ENCODE measurements at places on chromosomes 3 and 15. TPM values are rescaled to one million over a fixed set of nuclear protein-coding genes. Genes with fewer than 3 reads are reported as not detected.

DNA sequence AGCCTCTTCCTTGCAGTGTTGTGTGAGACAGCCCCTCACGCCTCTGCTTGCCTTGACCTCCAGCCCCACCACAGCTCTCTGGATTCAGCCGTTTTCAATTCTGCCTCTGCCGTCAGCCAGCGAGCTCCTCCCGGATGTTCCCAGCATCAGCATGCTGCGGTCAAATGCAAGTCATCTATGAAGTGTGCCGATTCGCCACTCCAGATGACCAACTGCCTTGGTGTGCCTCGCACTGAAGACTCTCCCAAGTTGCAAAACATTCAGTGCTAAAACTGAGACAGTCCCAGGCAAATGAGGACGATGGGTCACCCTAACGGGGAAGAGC is 30.6 kb upstream of the RASA2 start:
- DNase-seq, result no peak

GRCh38 chr3:171783086-171783485 is 27.2 kb downstream of the PLD1 start:
- DNase-seq, result no peak

- DNase-seq, result peak; percentile 62
These were observed 30.3 kb downstream of the CDC25A start for GRCh38 chr3:48157950-48158376.

DNA sequence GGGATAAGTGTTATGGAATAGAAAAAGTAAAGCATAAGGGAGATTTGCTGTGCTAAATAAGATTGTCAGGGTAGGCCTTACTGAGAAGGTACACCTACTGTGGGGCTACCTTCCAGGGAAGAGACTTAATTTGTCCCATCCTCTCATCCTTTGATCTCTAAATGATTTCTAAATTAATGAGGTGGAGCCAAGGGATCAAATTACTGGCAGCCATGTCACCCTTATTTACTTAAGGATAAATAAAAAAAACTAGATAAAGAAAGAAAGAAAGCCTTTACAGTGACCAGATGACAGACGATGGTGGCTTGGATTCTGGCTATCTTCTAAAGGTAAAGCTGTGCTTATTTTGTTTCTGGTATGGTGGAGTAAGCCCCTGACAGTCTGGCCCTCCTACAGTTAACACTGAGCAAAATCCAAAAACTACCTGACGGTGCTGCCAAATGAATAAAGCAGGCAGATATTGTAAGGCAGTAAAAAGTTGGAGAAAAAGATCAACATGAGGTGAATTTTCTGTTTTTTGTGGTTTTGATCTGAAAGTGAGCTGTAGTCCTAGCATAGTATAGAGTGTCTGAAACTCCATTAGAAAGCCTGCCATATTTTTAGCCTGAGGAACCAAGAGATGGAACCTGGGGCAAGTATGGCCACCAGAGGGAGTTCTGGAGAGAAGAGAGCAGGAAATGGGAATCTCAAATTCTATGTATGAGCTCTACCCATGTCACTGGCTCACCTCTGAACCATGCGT is 285.1 kb upstream of the MANF start:
- DNase-seq, result peak; percentile 14

- DNase-seq, result no peak
These were observed 7.3 kb downstream of the SSR3 start for GRCh38 chr3:156547637-156548036.

The GPR62 gene
- total RNA-seq, result not detected

DNA sequence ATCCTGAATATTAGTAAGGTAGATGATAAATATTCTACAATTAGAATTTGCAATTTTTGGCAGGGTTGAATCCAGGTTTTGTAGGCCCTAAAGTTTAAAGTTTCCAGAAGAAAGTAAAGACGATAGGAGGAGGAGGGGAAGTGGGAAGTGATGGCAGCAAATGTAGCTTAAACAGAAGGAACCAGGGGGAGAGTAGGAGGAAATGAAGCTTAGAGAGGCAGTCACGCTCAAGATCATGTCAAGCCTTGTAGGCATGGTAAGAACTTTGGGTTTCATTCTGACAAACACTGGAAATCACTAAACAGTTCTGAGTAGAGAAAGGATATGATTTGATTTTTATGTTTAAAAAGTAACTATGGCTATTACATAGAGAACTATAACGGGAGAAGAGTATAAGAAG is 63.9 kb downstream of the NR2E3 start:
- no peak for DNase-seq

DNA sequence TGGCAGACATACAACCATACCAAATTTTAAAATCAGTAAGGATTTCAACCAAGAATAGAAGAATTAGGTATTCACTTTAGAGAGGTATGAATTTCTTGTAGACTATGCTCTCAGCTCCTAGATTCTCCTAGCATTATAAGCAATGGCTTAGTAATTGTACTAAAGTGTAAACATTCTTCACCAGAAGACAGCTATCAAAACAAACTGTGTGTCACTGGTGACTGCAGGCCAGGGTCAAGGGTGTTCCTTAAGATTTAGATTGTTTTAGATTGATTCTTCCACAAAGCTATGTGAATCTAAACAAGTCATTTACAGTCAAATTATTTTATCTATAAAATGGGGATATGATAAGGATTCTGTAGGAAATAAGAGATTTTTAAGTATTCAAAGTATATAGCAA is 23.1 kb upstream of the GP5 start:
- DNase-seq, result no peak

The MAGEL2 gene
- total RNA-seq, result not detected

GRCh38 chr3:182810574-182811268 is 17.4 kb downstream of the ATP11B start:
- no peak for DNase-seq

GRCh38 chr3:24722087-24722486 is 227.4 kb upstream of the THRB start:
- DNase-seq, result no peak

GRCh38 chr3:58260261-58260731 is 22.7 kb downstream of the ABHD6 start:
- no peak for DNase-seq

- DNase-seq, result no peak
These were observed 172.8 kb downstream of the PEAK1 start for GRCh38 chr15:77247116-77247515.

- no peak for DNase-seq
These were observed 333.4 kb downstream of the SLC9A9 start for GRCh38 chr3:143514874-143515273.

DNA sequence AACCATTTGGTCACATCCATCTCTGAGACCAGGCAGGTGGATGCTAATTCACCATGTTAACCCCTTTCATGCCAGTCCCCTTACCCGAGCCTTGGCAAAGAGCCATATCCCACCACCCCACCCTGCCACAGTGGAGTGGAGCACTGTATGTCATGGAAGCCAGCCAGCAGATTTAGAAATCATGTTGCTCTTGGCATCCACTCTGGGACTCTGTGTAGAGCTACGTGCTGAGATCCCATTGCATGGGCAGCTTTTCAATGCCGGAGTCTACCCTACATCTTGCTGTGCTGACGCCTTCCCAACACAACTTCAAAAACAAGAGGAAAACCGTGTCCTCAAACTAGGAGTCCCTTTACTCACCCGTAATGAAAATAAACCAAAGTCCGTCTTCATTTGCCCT is 131.0 kb downstream of the NTRK3 start:
- no peak for DNase-seq

The LRRC49 gene
- total RNA-seq, result not detected

The GOLGA8K gene
- 0.77 TPM for total RNA-seq

The CPLX3 gene
- 0.19 TPM for total RNA-seq

DNA sequence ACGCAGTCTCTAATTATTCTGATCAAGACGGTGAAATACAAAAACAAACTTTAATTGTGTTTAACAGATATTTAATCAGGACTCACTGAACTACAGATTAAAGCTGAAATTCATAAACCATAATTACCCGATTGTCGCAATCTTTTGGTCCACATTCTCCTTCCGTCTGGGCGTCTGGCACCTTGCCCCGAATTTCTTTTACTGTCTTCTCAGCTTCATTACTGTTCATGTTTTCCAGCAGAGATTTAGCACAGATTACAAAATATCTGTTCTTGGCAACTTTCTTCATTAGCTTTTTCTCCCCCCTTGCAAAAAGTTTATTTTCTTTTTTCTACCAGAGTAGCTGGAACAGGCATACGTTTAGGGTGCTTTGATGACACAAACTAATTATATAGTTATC is 271.4 kb downstream of the TIGIT start:
- DNase-seq, result no peak

- DNase-seq, result no peak
These were observed 301.5 kb downstream of the PYDC2 start for GRCh38 chr3:191762323-191762960.

- DNase-seq, result no peak
These were observed 142.3 kb downstream of the CHST2 start for GRCh38 chr3:143261848-143262247.

GRCh38 chr15:40343512-40343911 is 2.8 kb upstream of the CCDC9B start:
- no peak for DNase-seq

GRCh38 chr15:66461917-66462316 is 35.6 kb downstream of the SNAPC5 start:
- DNase-seq, result no peak

DNA sequence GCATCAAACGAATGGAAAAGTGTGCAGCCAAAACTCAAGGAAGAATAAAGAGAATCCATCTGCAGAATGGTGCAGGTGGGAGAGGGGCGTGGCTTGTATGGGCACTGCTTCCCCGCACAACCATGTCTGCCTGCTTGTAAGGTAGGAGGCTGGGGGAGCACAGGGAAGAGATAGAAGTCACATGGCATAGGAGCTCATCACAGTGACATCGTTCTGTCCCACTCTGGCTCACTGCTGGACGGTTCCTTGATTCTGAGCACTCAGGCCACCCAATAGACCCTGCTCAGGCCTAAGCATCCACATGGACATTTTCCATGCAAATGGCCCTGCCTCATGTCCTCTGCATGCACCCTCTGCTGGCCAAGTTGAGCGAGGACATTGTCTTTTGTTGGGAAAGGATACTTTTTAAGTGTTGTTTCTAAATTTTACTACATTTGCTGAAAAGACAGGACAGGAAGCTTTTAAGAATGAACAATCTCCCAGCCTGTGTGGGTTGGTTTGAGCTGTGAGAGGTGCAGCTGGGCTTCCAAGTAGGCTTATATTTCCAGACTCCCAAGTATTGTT is 3.1 kb downstream of the MYLK start:
- DNase-seq, result no peak

DNA sequence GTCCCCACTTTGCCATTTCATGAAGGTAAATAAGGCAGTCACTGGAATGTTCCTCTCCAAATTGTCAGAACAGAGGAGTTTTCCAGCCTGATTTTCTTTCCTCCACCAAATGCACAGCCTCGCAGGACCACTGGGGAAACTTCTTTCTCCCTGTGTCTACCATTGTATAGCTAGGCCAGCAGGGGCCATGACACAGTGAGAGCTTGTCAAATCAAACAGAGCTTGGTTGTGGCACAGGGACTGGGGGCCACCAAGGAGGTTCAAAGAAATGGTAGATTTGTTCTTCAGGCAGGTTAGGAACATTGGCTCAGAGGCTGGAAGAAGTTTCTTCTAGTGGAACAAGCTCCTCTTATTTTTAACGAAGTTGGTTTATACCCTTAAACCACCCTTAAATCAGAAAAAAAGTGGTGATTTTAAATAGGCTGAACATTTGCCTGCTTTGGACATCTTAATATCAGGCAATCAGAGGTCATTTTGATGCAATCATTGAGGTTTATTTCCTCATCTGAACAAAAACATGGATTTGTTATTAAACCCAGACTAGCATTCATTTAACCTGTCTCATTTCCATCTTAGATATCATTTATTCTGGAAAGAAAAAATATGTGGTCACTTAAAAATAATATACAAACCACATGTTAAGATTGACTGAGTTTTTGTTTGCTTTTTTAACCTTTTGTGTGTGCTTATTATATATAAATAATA is 105.6 kb downstream of the GTPBP8 start:
- no peak for DNase-seq

The PRKCD gene
- total RNA-seq, result 19.9 TPM

The ALAS1 gene
- total RNA-seq, result 47.5 TPM

DNA sequence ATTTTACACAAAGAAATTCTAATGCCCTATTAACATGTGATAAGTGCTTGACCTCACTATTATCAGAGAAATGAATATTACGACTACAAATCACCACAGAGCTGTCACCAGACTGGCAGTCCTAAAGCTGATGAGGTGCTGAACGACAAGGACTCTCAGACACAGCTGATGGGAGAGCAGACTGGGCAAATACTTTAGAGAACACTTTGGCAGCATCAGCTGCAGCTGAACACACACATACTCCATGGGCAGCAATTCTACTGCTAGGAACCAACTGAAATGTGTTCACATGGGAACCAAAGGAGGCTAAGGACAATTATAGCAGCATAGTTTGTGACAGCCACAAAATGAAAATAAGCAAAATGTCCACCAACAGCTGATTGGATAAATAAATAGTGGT is 45.5 kb downstream of the SUSD5 start:
- DNase-seq, result no peak

The MYO5C gene
- total RNA-seq, result 2.8 TPM

Measured in activated CD4-positive, alpha-beta T cell treated with anti-CD3 and anti-CD28 coated beads, Interleukin-2, amount 10 ng/mL, durations not matched to agents 7 days and 5 days (primary cell).